ENCODE measurements at places on chromosomes 5 and 9.
A peak's percentile ranks its signal among the peaks of the same experiment; 100 is the strongest.

- no peak for DNase-seq
Measured at GRCh38 chr5:32574540-32575175, 10.7 kb upstream of the SUB1 start.

GRCh38 chr9:124239249-124240073 is 18.3 kb upstream of the NEK6 start:
- no peak for DNase-seq

- no peak for DNase-seq
Measured at GRCh38 chr9:125293134-125293533, 31.5 kb downstream of the GAPVD1 start.

DNA sequence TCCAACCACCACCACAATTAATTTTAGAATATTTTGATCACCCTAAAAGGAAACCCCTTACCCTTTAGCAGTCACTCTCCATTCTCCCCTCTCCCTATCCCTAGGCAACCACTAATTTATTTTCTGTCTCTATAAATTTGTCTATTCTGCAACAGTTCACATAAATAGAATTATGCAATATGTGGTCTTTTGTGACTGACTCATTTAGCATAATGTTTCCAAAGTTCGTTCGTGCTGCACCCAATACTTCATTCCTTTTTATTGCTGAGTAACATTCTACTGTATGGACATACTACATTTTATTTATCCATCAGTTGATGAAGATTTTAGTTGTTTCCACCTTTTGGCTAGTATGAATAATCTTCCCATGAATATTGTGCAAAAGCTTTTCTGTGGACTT is 18.2 kb upstream of the CDC20B start:
- no peak for DNase-seq

DNA sequence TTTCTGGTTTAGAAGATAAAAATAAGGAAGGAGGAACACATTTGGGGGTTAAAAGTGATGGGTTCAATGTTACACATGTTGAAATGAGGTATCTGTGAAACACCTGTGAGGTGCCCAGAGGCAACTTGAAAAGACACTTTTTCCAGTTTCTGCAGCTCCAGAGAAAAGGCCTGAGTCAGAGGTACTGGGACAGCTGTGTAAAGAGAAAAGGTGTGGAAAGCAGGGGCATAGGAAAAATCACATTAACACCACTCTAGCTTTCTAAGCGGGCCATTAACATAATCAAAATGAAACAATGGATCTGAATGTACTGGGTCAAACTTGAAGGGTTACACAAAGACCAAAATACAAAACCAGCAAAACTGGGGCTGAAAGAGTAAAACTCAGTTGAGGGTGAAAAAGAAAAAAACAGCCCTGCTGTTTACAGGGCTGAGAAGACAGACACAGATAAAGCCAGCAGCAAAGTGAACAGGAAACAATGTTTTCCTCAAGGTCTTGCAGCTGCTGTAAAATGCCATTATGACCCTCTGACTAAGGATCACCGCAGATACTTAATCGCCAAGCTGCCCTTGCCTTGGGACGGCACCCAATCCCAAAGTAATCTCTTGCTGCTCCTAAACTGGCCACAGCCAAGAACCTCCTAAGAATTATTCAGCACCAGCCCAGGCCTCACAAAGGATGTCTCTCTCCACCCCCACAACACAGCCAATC is 104.7 kb downstream of the DROSHA start:
- no peak for DNase-seq

GRCh38 chr5:149990518-149991376 is 9.7 kb downstream of the TIGD6 start:
- DNase-seq: peak; percentile 73

GRCh38 chr5:178336889-178337288 is 104.3 kb upstream of the PHYKPL start:
- DNase-seq: no peak

DNA sequence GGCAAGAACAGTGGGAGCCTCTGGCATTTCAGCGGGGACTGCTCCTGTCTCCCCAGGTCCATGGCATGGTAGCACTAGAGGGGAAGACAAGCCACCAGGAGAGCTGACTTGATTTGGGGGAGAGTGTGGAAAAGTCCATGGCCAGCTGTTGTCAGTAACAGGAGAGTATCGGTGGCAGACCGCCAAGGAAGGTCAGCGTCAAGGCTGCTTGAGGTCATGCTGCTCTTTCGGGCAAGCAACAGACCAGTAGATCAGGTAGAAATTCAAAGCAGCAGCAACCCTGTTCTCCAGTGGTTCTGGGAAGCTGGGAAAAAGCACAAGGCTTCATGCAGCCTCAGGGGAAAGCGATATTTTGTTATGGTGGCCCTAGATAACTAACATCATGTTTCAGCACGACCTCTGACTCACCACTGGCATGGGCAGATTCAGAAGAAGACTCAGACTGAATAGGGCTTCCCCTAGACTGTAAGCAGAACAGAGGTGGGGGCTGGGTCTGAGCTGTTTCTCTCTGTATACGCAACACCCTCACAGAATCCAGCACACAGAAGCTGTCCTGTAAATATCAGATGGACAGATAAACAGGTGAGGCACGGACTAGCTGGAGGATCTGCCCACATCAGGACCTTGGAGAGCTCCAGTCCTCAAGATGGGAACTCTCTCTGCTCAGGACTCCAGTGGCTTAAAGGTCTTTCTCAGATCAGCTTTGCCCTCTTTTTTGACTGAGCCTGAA is 35.2 kb upstream of the PLEKHG4B start:
- DNase-seq: no peak

GRCh38 chr9:79862921-79863890 is 291.4 kb downstream of the TLE4 start:
- no peak for DNase-seq

- DNase-seq: no peak
Measured at GRCh38 chr5:163712011-163712410, 206.6 kb downstream of the MAT2B start.

DNA sequence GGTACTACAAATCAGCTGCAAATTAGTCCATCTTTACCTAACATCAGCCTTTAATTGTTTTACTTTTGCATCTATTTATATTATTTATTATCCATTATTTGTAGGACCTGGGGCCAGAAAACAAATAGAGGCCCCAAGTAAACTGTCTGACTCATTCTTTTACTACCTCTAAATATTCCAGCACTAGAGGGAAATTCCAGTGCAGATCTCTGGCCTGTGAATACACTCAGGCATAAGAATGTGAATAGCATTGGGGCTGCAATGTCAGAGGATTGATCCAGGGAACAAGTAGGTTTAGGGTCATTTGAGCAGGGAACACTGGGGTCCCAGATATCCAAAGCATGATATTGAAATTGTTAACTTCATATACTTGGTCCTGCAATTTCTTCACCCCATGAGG is 176.6 kb upstream of the TYRP1 start:
- no peak for DNase-seq

DNA sequence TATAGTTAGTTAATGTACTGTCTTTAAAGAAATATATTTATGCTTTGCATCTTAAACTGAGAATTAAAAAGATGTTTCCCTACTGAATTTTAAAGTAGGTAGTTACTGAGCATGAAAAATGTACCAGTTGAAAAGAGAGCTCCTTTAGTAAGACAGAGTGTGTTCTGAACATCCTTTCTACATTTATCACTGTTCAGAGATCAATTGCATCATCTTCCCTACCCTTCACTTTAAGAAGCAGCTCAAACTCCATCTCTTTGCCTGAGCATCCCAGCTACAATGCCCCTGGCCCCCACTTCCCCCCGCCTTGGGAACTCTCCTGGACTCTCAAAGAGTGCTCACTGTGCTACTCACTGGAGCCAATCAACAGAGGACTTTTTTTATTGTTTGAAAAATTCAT is 164.7 kb downstream of the GNAQ start:
- DNase-seq: no peak

- DNase-seq: no peak
Measured at GRCh38 chr5:132751444-132751843, 4.2 kb downstream of the CCNI2 start.

DNA sequence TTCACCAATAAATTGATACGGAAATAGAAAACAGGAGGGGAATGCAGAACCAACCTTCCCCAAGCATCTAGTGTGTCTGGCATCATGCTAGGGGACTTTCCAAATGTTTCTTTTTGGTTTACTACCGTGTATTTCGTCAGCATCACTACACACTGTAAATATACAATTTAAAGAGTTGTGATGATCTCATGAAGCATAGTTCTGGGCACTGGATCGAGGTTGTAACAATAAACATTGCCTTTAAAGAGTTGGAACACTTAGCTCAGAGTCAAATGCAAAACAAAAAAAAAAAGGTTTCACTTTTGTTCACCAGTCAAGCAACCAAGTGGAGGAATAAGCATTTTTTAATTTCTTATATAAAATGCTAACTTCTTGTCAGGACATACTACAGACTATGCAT is 2.9 kb upstream of the SCAI start:
- DNase-seq: no peak

DNA sequence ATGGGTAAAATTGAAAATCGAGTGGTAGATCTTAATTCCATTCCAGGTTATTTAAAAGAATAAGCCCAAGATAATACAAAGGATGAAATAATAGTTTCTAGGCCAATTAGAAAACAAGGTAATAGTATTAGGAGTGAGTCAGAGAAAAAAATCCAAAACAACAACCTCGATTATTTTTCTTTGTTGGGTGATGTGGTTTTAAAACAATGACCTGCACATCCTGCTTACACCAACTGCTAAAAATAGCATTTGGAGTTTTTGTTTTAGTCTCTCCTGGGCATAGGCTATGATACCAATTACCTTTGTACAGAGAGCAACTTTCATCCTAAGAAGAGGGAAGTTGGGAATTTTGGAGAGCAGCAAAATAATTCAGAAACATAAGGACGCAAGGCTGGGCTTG is 101.7 kb upstream of the MYO10 start:
- DNase-seq: no peak

DNA sequence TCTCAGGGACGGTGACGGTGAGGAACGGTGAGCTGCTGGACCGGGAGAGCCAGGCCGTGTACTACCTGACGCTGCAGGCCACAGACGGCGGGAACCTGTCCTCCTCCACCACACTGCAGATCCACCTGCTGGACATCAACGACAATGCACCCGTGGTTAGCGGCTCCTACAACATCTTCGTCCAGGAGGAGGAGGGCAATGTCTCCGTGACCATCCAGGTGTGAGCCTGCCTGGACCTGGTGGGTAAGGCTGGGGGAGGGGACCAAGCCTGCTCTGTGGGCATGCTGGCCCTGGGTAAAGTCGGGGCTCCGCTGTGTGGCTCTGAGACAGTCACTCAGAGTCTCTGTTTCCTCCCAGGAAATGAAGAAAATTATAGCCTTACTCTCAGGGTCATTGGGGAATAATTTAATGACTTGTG is 29.3 kb downstream of the CDHR2 start:
- DNase-seq: no peak
